ENCODE measurements at places on chromosomes 1 and 21. TPM values are rescaled to one million over a fixed set of nuclear protein-coding genes. Genes with fewer than 3 reads are reported as not detected.

DNA sequence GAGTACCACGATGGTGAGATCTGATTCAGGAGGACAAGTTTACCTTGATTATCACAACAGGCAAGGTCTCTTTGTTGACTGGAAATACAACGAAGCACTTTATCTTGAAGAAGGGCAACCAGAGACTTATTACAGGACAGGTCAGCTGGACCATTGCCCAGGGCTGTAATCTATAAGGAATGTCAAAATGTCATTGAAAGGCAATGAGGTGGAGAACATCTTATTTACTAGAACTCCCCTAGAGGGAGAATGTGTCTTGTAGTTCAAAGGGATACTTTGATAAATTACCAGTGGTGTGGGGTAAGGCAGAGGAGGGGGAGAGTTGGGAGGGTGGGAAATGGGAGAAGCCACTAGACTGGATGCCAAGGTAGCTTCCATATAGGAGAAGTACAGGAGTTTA, 212.3 kb downstream of the NCAM2 start:
- no peak overlapping the region for H3K27ac ChIP-seq
- no peaks in the 10 kb centered on the region for H3K27me3 ChIP-seq
- H3K4me1 ChIP-seq, result no peaks in the 10 kb centered on the region
- no peak overlapping the region for H3K4me3 ChIP-seq
- DNase-seq, result no peak

GRCh38 chr1:8435569-8436071, 117.7 kb downstream of the SLC45A1 start:
- H3K27me3 ChIP-seq, result no peaks in the 10 kb centered on the region
- peaks cover 14% of the 10 kb centered on the region for H3K4me1 ChIP-seq
- no peak overlapping the region for H3K4me3 ChIP-seq
- no peak for DNase-seq
- H3K27ac ChIP-seq, result no peak overlapping the region
- no peaks in the 10 kb centered on the region for H3K36me3 ChIP-seq

DNA sequence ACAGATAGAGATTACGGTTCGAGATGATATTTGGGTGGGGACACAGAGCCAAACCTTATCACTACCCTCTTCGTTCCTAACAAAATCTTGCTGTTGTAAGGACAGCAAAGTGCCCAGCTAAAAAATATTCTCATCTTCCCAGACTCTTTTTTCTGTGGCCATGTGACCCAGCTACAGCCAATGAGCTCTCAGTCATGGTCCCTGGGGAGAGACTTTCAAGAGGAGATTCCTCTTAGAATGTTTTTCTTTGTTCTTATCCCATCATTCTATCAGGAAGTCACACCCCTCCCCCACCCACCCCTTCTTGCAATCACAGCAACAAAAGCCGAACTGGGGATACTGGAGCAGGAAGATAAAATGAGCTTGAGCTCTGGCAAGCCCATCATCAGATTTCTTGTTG, 247.1 kb downstream of the CHRM3 start:
- H3K4me3 ChIP-seq, result no peak overlapping the region
- H3K27ac ChIP-seq, result no peak overlapping the region
- no peaks in the 10 kb centered on the region for H3K4me1 ChIP-seq
- H3K27me3 ChIP-seq, result no peaks in the 10 kb centered on the region
- DNase-seq, result no peak

DNA sequence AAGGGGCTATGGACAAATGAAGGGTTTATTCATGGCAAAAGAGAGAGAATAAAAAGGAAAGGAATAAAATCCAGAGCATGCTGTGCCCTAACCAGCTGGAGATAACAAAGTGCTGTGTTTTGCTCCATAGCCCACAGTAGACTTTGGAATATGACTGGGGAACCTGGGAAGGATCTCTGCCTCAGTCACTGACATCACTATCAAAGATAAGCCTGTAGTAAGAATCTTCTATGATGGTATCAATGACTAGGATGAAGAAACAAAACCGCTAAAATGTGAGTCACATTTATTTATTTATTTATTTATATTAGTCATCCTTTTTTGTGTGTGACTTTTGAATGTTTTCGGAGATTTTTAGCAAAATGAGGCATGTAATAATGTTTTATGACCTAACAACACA, 56.3 kb downstream of the NVL start:
- H3K36me3 ChIP-seq, result peaks cover 21% of the 10 kb centered on the region
- no peak for DNase-seq
- H3K27ac ChIP-seq, result no peak overlapping the region
- no peaks in the 10 kb centered on the region for H3K4me1 ChIP-seq
- H3K4me3 ChIP-seq, result no peak overlapping the region

GRCh38 chr1:6803357-6803756, 18.1 kb downstream of the CAMTA1 start:
- DNase-seq, result no peak
- H3K4me3 ChIP-seq, result no peak overlapping the region
- H3K27ac ChIP-seq, result no peak overlapping the region
- no peaks in the 10 kb centered on the region for H3K36me3 ChIP-seq
- H3K4me1 ChIP-seq, result peaks cover 7% of the 10 kb centered on the region
- no peaks in the 10 kb centered on the region for H3K27me3 ChIP-seq

- no peaks in the 10 kb centered on the region for H3K4me1 ChIP-seq
- no peak overlapping the region for H3K27ac ChIP-seq
- no peaks in the 10 kb centered on the region for H3K36me3 ChIP-seq
- DNase-seq, result no peak
- H3K4me3 ChIP-seq, result no peak overlapping the region
Observed at GRCh38 chr1:100791586-100791985, 72.0 kb downstream of the VCAM1 start.

- no peak overlapping the region for H3K27ac ChIP-seq
- H3K27me3 ChIP-seq, result no peaks in the 10 kb centered on the region
- H3K4me3 ChIP-seq, result no peak overlapping the region
- no peaks in the 10 kb centered on the region for H3K36me3 ChIP-seq
- H3K4me1 ChIP-seq, result no peaks in the 10 kb centered on the region
- DNase-seq, result no peak
Observed at GRCh38 chr1:111542187-111542586, 38.8 kb upstream of the ADORA3 start.

GRCh38 chr1:232319072-232319471, 310.9 kb downstream of the SIPA1L2 start:
- H3K36me3 ChIP-seq, result no peaks in the 10 kb centered on the region
- H3K27ac ChIP-seq, result no peak overlapping the region
- no peaks in the 10 kb centered on the region for H3K4me1 ChIP-seq
- DNase-seq, result no peak
- H3K27me3 ChIP-seq, result no peaks in the 10 kb centered on the region
- H3K4me3 ChIP-seq, result no peak overlapping the region

GRCh38 chr1:40958210-40958609, 21.3 kb upstream of the CTPS1 start:
- no peak overlapping the region for H3K27ac ChIP-seq
- H3K27me3 ChIP-seq, result peaks cover 2% of the 10 kb centered on the region
- DNase-seq, result no peak
- no peaks in the 10 kb centered on the region for H3K36me3 ChIP-seq
- H3K4me1 ChIP-seq, result no peaks in the 10 kb centered on the region

GRCh38 chr1:143667730-143668129, 304.1 kb downstream of the FAM72C start:
- DNase-seq, result no peak
- H3K36me3 ChIP-seq, result no peaks in the 10 kb centered on the region
- H3K4me1 ChIP-seq, result no peaks in the 10 kb centered on the region
- H3K27me3 ChIP-seq, result no peaks in the 10 kb centered on the region
- H3K27ac ChIP-seq, result no peak overlapping the region

DNA sequence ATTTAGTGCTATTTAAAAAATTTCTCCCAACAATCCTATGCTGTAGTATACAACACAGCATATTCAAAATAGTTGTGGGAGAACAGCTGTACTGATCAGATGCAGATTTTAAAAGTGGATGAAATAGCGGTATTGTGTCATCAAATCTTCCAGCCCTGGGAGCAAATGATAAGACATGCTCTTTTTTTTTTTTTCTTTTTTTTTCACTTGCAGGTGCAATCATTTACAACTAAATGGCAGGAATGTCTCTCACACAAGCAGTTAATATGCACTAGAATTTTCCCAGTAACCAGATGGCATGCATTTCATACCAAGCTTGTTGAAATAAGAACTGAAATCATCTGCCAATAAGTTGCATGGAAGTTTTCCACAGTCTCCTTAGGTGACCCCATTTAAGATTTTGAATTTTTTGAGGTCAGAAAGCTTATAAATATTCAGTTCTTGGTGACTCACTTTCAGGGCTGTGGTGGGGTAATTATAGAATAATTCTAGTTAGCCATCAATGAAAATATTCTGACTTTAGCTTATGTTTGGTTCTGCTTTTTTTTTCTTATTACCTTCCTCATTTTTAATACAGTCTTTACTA, 623.9 kb upstream of the NR5A2 start:
- H3K27me3 ChIP-seq, result no peaks in the 10 kb centered on the region
- no peaks in the 10 kb centered on the region for H3K36me3 ChIP-seq
- DNase-seq, result no peak
- no peak overlapping the region for H3K27ac ChIP-seq
- no peak overlapping the region for H3K4me3 ChIP-seq

DNA sequence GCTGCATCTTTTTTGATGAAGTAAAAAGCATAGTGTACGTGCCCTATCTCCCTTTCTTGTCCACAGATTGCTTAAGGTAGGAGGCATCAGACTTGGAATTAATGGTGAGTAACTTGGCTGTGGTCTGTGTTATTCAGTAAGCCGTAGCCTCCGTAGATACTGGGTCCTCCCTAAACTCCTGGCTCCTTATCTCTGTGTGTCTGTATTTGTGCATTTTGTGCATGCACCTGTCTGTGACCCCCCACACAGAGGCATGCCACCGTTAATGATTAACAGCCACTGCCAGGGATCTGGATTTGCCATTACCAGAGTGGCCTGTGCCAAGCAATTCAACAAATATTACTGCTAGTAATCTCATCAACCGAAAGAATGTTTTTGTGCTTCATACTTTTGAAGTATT, 31.9 kb downstream of the MAP3K21 start:
- H3K4me1 ChIP-seq, result no peaks in the 10 kb centered on the region
- no peaks in the 10 kb centered on the region for H3K27me3 ChIP-seq
- no peak overlapping the region for H3K4me3 ChIP-seq
- H3K27ac ChIP-seq, result no peak overlapping the region
- no peaks in the 10 kb centered on the region for H3K36me3 ChIP-seq

- no peaks in the 10 kb centered on the region for H3K36me3 ChIP-seq
- peaks cover 6% of the 10 kb centered on the region for H3K4me1 ChIP-seq
- DNase-seq, result no peak
- H3K4me3 ChIP-seq, result no peak overlapping the region
- H3K27ac ChIP-seq, result no peak overlapping the region
Observed at GRCh38 chr21:42621819-42622177, 31.6 kb upstream of the PDE9A start.

DNA sequence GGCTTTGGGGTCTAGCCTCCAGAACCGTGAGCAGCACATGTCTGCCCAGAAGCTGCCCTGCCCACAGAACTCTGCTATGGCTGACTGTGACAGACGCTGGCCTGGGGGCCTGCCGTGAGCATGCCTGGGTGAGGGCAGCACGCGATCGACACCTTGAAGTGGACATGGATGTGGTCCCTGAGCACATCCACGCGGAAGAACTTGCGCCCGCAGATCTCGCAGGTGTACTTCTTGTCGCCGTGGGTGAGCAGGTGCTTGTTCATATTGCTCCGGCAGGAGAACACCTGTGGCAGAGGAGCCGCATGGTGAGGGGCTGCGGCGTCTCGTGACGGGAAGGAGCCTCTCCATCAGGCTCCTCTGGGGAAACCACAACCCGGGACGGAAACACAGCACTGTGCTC, 56.0 kb downstream of the PRDM15 start:
- H3K36me3 ChIP-seq, result peaks cover 4% of the 10 kb centered on the region
- no peak overlapping the region for H3K27ac ChIP-seq
- DNase-seq, result no peak
- no peaks in the 10 kb centered on the region for H3K27me3 ChIP-seq
- no peaks in the 10 kb centered on the region for H3K4me1 ChIP-seq

- H3K4me3 ChIP-seq, result no peak overlapping the region
- H3K27ac ChIP-seq, result no peak overlapping the region
- DNase-seq, result no peak
- no peaks in the 10 kb centered on the region for H3K4me1 ChIP-seq
- no peaks in the 10 kb centered on the region for H3K36me3 ChIP-seq
- no peaks in the 10 kb centered on the region for H3K27me3 ChIP-seq
Observed at GRCh38 chr21:38649120-38649519, 150.8 kb upstream of the ERG start.

- H3K36me3 ChIP-seq, result peaks cover 8% of the 10 kb centered on the region
- no peak for DNase-seq
- peaks cover 2% of the 10 kb centered on the region for H3K4me1 ChIP-seq
- H3K27me3 ChIP-seq, result no peaks in the 10 kb centered on the region
- H3K27ac ChIP-seq, result no peak overlapping the region
Observed at GRCh38 chr1:202880062-202880461, 8.9 kb downstream of the RABIF start.

DNA sequence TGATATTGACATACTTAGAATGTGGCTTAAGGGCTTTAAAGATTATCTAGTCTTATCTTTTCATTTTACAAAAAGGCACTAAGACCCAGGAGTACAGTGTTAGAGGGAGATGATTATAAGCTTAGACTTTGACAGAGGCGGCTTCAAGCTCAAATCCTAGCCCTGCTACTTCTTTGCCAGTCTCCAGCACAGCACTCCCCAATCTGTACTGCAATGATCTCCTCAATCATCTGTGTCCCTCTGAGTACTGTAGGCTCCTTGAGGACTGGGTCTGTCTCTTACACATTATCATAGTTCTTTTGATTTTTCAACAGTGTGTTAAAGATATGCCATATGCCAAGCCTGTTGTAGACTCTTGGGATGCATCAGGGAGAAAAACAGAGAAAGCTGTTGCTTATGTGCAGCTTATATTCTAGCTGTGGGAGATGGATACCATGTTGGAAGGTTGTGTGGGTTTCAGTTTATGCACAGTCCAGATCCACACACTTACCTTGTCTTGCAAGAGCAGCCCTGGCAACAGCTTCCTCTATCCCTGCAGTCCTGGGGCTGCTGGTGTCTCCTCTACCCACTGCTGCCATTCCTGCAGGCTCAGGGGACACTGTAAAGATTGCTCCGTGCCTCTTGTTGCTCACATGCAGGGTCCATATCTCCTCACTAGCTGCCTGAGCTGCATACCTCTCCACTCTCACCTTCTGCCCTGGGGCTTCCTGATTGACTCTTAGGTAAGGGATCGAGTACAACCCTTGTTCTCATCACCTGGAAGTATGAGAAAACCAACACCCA, 103.9 kb upstream of the TSPAN2 start:
- no peak overlapping the region for H3K27ac ChIP-seq
- H3K4me1 ChIP-seq, result no peaks in the 10 kb centered on the region
- DNase-seq, result no peak
- H3K36me3 ChIP-seq, result no peaks in the 10 kb centered on the region
- no peak overlapping the region for H3K4me3 ChIP-seq
- H3K27me3 ChIP-seq, result peaks cover 5% of the 10 kb centered on the region

FMO2 gene
- not detected for total RNA-seq

TNN gene
- not detected for total RNA-seq

ELAPOR1 gene
- 16.1 TPM for total RNA-seq

OR10R2 gene
- total RNA-seq, result not detected

CNIH3 gene
- 2.3 TPM for total RNA-seq

GPR25 gene
- 6.7 TPM for total RNA-seq

KRTCAP2 gene
- total RNA-seq, result 93.6 TPM

Data from T-cell (primary cell).